ENCODE measurements at places on chromosomes 13 and 19.

- no peak for DNase-seq
Measured at GRCh38 chr19:44879309-44880065, 11.6 kb upstream of the TOMM40 start.

DNA sequence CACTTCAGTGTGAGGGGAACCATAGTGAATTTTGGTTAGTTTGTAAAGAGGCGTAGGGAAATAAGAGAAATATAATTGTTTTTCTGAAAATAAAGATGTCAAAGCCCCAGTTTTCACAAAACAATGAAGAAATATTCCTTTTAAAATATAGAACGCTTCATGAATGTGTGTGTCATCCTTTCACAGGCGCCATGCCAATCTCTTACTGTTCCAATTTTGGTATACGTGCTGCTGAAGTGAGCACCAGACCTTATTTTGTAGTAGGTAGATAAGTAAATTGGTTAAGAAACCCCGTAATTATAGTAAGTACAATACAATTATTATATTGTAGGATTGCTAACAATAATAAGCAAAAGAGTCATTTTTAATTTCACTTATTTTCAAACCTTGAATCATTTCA, 43.3 kb downstream of the NAA16 start:
- no peak for DNase-seq

- no peak for DNase-seq
Measured at GRCh38 chr13:60152904-60153303, 10.8 kb downstream of the DIAPH3 start.

- DNase-seq: no peak
Measured at GRCh38 chr13:49869519-49869918, 66.6 kb downstream of the SPRYD7 start.

DNA sequence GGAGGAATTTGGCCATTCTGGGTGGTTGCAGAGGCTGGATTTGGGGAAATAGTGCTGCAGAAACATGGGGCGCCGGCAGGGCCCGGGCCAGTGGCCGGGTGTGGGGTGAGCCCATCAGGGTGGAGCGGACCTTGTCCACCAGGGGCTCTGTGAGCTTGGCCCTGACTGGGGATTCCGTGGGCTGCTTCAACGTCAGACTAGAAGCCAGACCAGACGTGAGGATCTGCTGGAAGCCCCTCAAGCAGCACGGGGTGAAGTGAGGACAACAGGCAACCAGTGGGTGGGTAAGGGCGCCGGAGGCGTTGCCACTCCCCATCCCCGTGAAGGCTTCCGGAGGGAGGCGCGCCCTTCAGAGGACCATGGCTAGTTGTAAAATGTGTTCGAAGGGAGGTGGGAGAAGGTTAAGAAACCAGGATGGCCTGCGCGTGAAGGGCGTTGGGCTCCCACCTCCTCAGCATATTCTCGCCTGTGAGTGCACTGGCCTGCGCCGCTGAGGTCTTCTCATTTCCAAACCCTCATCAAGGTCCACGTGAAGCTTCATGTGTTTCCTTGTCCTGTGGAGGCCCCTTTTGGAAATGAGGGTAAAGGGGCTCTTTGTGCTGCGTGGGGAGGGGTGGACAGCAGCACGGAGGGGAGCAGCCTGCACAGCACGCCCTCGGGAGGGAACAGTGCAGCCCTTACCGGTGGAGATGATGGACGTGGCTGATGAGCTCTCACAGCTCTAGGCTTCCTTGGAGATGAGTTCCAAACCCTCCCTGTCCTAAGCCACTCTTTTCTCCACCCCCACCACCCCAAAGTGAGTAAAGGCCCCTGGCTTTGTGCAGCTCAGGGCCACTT, 8.3 kb downstream of the TEX29 start:
- DNase-seq: no peak

DNA sequence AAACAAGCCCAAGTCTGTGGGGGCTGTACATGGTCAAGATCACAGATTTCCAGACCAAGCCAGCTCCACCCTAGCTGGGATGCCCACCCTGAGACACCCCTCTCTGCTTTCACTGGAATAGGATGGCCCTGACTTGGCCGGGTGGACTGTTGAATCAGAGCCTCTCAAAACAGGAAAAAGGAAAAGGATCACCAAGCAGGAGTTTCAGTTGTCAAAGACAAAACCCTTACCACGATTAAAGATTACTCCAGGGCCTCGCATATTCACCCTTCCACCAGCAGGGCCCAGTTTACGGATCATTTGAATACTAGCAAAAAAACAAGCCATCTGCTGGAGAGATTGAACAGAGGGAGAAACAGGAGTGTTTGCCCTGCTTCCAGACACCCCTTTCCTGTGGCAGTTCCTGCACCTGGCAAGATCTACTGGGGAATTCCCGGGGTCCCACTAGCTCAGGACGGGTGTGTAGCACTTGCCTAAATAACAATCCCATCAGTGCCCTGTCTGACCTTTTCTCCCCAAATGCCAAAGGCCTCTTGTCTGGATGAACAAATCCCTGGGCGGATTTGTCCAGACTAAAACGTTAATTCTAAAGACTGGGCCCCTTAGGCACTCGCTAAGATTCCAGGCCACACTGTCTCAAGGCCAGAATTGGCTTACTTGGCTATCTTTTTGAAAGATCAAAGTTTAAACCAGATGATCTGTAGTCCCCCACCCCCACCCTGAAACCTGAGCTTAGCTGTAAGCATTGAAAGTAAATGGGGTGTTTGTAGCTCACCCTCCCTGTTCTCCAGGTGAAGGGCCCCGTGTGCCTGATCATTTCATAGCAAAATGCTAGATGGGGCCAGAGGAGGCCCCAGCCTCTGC, 38.4 kb downstream of the ACTN4 start:
- no peak for DNase-seq

DNA sequence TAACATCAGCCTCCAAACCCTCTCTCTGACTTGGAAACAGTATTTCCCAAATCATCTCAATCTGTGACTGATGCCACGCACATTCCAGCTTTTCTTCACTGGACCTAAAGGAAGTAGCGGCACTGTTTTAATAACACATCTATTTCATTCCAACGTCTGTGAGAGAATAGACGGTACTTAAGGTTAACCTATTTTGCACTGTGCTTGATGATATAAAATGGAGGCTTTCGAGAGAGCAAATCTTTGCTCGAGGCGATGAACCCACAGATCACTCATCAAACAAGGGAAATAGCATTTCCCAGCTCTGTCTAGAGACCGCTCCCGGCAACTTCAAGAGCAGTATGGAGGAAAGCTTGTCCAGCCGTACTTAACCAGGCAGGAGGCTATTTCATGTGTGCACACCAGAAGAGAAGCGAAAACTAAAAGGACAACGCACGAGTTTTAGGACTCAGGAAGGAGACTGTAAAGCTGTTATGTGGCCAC, 2.9 kb downstream of the UBL3 start:
- peak; percentile 14 for DNase-seq

DNA sequence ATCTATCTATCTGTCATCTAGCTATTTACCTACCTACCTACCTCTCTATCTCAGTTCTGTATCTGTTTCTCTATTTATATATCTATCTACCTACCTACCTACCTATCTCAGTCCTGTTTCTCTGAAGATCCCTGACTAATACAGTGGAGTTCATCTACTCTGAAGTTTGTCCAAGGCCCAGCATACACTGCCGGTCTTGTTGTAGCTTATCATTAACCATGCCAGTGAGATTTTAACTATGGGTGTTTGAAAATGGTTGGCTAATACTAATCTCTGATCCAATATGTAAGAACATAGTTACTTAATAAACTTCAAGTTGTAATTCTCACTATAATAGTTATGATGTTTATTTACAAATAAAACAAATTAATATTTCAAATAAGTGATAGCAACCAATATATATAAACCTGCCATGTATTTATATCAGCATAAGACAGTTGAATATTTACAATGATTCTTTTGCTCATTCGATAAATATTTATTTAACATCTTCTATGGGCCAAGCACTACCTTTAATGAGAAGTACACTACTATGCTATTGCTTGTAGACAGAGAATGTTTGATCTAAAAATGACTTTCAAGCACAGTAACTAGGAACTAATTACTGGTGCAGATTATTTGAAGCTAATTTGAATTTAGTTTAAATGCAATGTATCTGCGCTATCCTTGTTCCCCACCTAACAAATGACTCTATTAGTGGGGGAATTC, 242.1 kb downstream of the KLF5 start:
- DNase-seq: no peak

DNA sequence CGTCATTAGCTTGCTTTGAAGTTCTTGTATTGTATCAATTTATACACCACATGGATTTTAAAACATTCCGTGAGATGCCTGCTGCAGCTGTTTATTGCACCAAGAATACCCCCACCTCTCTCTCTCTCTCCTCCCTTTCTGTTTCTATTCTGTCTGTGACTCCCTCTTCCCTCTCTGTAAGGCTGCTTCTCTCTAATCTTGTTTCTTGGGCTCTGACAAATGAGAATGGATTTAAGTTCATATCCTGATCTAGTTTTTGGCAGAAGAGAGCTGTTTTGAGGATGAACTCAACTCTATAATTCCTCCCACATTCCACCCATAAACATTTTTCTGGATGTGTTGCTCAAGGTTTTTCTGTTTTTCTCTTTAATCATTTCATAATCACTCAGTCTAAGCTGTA, 144.3 kb upstream of the FRY start:
- no peak for DNase-seq

- DNase-seq: peak; percentile 90
Measured at GRCh38 chr19:55643003-55643886, at the start of gene ZNF581. Gene ZNF581 (plus strand): TSS chr19:55643649. CDS start chr19:55644572, 923 bp downstream.

- no peak for DNase-seq
Measured at GRCh38 chr19:18610245-18610555, 2.5 kb upstream of the TMEM59L start.

DNA sequence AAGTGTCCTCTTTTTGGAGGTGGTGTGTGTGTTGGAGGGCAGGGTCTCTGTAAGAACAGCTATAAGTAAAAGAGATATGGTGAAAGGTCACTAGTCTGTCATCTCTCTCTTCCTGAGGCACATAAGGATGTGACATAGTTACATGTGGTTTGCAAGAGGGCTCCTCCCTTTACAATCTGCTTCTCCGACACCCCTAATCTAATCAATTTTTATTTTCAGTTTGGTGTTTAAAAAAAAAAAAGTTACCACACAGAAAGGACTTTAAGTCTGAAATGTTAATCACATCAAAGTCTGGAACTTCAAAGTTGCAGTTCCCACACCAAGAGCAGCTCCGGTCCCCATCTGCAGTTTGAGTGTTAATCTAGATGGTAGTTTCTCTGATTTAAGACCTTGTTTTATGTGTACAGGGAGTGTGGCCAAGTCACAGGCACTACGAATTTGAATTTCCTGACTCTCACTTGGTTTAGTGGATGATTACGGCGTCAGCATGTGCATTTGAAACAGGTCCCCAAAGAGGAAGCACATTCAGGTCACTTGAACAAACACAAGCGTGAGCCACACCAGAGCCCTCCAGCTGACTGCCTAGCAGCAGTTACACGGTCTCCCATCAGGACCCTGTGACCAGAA, 53.1 kb downstream of the FOXO1 start:
- DNase-seq: peak; percentile 54

- DNase-seq: peak; percentile 84
Measured at GRCh38 chr19:35045667-35046300, 4.3 kb downstream of the HPN start.

GRCh38 chr19:2740314-2740656, 468 bp upstream of the SLC39A3 start:
- no peak for DNase-seq

GRCh38 chr19:17489392-17490030, 19.2 kb downstream of the SLC27A1 start:
- DNase-seq: no peak

- no peak for DNase-seq
Measured at GRCh38 chr19:18468517-18468916, 30.6 kb upstream of the ISYNA1 start.

DNA sequence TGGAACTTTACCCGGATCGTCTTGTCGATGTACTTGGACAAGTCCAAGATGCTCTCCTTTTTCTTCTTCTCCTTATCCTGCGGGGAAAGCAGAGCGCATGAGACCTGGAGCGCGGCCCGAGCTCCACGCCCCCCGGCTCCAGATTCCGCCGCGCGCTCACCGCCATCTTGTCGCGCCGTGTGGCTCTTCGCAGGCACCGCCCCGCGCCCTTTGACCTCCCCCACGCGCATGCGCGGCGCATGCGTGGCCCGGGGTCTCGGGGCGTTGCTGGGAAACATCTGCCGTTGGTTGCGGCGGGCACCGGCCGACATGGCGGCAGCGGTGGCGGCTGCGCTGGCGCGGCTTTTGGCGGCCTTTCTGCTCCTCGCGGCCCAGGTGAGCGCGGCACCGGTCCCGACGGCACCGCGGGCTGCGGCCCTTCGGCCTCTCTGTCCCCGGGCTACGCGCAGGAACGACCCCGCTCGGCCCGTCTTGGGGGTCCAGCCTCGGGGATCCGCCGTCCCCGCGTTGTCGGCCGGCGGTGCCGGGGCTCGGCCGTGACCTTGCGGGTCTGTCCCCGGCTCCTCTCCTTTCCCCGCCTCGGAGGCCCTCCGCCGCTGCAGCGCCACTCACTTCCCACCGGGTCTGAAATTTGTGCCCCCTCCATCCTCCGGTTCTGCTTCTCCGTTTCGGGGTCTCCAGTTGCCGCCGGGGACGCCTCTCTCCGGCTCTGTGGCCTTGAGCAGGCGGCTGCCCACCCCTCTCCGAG, at the start of the genes LSM7 and SPPL2B:
LSM7 (minus strand) TSS at position 186 of the 748 bp plus-strand sequence; CDS start at position 166, 20 bp downstream.
SPPL2B (plus strand) TSS at position 284 of the 748 bp plus-strand sequence; CDS start at position 310, 26 bp downstream.
- peak; percentile 100 for DNase-seq

DNA sequence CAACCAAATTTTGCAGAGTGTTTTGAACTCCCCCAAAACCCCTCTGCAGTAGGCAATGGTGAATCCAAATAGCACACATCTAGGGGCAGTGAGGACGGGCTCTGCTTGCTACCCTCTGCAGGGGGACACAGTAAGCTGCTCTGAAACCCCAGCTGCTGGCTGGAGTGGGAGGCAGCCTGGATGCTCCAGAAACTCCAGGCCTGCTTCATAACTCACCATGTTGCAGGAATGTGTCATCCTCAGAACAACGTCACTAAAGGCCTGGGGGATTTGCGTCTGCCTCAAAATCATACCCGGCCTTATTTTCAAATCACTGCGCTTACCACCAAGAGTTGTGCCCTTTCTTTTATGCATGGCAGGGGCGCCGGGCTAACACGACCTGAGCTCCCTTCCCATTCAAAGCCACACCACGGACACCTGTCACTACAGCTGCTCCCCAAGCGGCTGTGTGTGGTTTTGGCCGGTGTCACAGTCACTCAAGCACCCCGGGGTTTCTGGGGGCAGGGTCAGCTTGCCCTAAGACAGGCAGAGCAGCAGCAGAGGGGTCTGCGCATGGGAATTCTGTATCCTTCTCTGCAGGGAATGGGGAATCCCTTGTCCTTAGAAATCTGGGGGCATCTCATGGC, 93.9 kb downstream of the TSHZ3 start:
- no peak for DNase-seq

DNA sequence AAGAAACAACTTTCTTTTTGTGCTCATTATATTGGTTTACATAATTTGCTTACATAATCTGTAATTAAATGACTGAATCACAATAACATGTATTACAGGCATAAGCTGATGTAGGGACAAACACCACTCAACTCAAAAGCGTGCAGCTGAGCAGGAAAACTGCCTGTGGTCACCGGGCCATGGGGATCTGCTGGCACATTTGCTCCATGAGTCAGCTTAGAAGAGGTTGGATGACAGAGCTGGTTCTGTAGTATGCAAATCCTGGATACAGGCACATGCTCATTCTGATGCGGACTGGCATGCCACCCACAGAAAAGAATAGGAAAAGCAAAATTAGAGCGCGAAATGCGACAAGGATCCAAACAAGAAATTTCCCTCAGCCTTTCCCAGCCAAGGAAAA, 128.6 kb downstream of the USP12 start:
- DNase-seq: no peak

GRCh38 chr13:66835040-66835628, 395.0 kb downstream of the PCDH9 start:
- no peak for DNase-seq

- no peak for DNase-seq
Measured at GRCh38 chr19:7817801-7818200, 12.2 kb upstream of the EVI5L start.

Measured in GM20000 (cell line).